ENCODE measurements at places on chromosomes 5 and 9. TPM values are rescaled to one million over a fixed set of nuclear protein-coding genes. Genes with fewer than 3 reads are reported as not detected.

DNA sequence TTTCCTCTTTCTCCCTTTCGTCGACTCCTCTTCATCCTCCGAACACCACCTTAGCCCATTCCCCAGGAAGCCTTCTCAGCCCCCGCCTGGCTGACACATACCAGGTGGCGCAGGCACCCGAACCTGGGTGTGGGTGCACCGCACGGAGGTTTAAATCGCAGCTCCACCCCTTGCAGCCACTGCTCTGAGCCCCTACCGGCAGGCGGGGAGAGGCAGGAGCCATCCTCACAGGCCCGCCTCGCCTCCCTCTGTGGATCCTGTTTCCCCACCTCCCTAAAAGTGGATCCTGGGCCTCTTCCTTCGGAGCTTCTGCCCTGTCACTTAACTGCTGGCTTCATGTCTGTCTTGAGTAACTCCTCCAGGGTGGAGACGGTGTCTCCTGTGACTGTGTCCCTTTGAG is 110.7 kb downstream of the OLFM1 start:
- DNase-seq, result no peak

Gene DRD1
- not detected for total RNA-seq

Gene PCDHB15
- total RNA-seq, result 0.07 TPM

Gene SELENOP
- total RNA-seq, result 2.1 TPM

GRCh38 chr9:95974389-95974788 is 98.9 kb downstream of the ERCC6L2 start:
- no peak for DNase-seq

Gene FOXI1
- not detected for total RNA-seq

DNA sequence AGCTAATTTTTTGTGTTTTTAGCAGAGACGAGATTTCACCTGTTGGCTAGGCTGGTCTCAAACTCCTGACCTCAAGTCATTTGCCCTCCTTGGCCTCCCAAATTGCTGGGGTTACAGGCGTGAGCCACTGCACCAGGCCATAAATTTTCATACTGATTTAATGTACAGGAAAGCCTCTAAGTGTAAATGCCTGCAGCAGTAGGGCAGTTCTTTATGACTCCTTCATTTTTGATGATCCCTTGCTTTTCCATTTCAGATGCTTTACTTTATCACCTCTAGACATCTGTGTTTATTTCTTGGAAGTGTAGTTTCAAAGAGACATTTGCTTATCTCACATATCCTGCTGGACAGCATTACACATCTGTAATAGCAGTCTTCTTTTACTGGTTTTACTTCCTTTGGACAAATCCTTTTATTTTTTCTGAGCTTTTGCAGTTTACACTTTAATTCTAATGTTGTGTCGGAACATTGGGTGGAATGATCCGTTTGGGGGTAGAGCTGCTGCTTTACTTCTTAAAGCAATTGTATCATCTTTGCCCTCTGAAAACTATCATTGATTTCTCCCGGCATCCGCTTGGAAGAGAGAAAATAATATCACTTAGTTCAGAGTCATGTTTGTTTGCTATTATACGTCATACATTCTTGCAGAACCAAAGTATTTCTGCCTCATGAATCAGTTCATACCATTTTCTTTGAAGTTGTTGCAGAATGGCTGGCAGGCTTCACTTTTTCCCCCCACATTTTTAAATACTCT is 36.0 kb downstream of the SCGB3A1 start:
- DNase-seq, result no peak

Gene EPB41L4A
- total RNA-seq, result 17.2 TPM

Gene NREP
- total RNA-seq, result 58.6 TPM

DNA sequence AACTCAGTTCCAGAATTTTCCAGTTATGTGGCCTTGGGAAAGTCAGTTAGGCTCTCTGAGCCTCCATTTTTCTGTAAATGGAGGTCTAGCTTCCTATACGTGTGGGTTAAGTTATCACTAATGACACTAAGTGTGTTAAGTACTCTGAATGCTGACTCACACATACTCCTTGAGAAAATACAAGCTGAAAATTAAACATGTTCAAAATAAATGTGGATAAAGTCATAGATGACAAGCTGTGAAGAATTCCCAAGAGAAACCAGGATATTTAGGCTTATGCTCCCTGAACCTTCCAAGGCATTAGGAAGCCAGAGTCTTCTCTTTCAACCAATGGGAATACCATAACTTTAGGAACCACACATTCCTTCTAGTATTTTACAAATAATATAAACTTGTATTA is 58.1 kb downstream of the ABCA1 start:
- no peak for DNase-seq

GRCh38 chr5:153096381-153096780 is 394.1 kb upstream of the GRIA1 start:
- no peak for DNase-seq

Gene CATSPER3
- total RNA-seq, result 0.29 TPM

DNA sequence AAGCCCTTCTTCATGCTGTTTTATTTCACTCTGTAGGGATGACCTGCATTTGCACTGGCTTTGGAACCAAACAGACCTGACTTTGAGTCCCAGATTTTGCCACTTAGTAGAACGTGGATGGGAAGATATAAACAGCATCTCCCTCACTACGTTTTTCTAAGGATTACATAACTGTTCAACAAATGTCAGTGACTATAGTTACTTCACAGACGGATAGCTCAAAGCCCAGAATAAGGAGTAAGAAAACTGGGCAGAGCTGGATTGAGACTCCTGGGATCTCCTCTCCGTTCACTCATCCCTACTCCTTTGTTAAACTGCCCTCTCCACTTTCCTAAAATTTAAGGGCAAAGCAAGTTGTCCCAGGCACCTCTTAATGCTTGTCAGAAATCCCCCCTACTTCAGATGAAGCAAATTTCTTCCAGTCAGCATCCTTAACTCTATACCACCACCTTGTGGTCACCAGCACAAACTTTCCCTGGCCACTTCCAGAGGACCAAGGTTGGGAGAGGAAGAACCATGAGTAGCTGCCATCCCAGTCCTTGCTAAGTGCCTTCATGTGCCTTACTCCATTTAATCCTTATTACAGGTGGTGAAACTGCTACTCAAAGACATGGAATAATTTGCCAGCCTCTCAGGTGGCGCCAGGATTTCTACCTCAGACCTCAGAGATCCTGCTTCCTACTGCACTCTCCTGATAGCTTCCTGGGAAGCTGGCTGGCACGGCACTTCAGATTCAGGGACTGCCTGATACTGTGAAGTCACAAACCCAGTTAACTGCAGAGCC is 38.4 kb downstream of the EGR1 start:
- no peak for DNase-seq

DNA sequence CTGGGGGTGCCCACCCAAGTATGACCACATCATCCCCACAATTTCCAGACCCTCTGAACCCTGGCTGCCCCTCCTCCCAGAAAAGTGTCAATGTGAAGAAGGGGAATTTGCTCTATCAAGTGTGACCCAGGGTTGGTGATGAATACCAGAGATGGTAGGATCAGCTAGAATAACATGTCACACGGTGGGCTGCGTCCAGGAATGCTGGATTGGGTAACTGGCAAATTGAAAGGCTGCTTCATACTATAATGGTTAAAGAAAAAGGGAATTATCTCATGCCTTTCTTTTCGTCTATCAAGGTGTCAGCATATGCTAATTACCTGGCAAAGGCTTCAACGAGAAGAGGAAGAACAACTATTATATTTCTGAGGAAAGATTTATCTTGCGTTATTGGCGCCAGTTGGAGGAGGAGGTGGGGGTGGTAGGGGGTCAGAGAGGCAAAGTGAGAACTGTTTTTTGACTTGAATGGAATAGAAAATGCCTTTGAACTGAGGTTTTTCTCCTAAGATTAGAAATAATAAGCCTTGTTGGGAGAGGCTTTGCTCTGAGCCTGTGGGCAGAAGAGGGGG is 27.8 kb upstream of the ARAP3 start:
- DNase-seq, result no peak

DNA sequence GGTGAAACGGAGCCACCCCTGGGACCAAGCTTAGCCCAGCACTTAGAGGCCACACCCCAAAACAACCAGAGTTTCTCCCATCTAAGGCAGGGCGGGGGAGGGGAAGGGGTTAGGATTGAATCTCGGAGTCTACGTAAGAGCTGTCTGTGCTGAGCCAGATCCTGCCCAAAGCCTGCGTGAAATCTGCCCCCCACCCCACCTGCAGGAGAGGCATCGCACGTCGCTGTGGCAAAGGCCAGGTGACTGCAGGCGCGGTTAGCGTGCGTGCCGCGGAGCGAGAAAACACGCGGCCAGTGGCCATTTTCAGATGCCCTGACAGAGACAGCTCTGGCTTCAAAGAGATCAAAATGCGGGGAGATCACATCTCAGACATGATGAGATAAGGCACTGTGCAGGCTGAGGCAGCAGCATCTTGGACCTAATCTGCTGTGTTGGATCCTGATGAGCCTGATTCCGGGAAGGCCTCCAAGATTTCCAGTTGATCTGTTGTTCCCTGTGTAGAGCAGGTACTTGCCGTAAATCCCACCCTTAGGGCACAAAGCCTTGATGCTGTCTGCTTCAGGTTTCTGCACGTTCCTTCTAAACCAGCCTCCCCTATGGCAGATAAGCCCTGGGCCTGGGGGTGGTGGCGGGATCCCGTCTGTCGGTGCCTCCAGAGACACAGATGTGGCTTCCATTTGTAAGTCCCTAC is 2.5 kb upstream of the QSOX2 start:
- no peak for DNase-seq

Gene TRIM52
- 3.5 TPM for total RNA-seq

DNA sequence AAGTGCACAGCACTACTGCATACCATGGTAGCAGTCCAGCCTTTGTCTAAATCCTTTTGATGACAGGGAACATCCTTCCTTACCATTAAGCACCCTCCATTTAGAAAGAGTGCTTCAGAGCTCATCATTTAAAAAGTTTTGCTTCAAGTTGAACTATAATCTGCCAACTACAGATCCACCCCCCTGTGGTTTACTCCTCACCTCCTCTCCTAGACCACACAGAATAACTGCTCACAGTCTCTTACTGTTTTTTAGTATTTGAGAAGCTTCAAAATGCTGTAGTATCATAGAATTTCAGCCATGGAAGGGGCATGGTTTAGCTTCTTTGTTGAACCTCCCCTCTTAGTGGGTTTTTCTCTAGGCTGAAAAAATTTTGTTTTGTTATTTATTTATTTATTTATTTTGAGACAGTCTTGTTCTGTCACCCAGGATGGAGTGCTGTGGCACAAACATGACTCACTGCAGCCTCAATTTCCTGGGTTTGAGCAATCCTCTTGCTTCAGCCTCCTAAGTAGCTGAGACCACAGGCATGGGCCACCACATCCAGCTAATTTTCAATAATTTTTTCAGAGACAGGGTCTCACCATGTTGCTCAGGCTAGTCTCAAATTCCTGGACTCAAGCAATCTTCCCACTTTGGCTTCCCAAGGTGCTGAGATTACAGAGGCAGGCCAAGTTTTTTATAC is 384.3 kb upstream of the RFX3 start:
- DNase-seq, result no peak

Gene FBP2
- total RNA-seq, result not detected

Gene PCDHA1
- not detected for total RNA-seq

DNA sequence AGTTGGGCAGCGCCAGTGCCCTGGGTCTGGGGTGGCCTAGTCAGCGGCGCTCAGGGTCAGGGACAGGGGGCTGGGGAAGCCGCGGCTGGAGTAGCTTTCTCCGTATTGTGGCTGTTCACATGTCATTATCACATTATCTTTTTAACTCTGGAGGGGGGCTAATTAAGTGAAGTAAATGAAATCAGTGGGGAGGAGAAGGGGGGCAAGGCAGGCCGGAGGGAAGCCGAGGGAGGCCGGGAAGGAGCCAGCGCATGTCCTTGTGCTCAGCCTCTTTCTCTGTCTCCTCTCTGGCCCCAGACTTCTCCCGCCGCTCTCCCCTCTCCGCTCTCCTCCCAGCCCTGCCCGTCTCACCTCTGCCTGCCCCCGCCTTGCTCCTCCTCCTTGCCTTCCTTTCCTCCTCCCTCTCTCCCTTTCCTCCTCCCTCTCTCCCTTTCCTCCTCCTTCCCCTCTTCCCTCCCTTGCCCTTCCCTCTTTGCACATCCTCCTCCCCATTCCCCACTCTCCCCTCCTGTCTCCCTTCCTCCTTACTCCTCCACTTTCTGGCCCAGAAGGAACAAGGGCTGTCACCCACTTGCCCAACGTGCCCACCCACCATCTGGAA is 38.7 kb downstream of the ASS1 start:
- no peak for DNase-seq

Gene GPR21
- total RNA-seq, result not detected

DNA sequence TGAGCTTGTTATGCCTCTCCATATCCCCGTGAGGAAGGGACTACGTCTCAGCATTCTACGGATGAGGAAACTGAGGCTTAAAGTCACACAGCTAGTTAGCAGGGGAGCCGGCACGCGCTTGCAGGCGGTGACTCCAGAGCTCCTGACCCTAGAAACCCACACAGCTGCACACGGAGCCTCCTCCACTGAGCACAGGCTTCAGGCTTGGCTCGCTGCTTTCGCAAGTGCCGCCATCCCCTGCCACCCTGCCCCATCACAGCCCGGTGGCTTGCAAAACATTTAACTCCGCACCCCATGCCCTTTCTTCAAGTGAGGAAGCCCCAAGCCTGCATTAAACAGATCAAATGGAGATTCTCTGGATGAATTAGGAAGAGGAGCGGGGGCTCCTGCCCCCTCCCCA is 138.3 kb downstream of the HSD17B3 start:
- DNase-seq, result no peak

DNA sequence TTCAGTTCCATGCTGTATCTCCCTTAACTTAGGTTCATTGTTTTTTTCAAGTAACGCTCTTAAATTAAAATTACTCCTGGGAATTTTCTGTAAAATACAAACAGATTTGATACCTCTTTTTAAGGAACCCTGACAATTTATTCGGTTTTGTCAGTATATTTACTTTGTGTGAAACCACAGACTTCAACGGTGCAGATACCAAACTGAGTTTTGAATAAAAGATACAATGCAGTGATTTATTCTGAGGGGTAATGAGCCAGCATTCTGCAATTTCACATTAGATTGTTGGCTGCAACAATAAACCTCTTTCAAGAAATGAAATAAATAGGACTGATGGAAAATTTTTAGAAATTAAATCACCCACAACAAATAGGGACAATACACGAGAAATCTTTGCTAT is 308.6 kb upstream of the EDIL3 start:
- DNase-seq, result no peak

Gene SPAG8
- 0.12 TPM for total RNA-seq

- DNase-seq, result no peak
Measured at GRCh38 chr5:94613583-94613982, 4.8 kb downstream of the KIAA0825 start.

- no peak for DNase-seq
Measured at GRCh38 chr5:143064676-143065075, 294.5 kb downstream of the ARHGAP26 start.

- no peak for DNase-seq
Measured at GRCh38 chr9:32161720-32162119, 222.7 kb upstream of the ACO1 start.

DNA sequence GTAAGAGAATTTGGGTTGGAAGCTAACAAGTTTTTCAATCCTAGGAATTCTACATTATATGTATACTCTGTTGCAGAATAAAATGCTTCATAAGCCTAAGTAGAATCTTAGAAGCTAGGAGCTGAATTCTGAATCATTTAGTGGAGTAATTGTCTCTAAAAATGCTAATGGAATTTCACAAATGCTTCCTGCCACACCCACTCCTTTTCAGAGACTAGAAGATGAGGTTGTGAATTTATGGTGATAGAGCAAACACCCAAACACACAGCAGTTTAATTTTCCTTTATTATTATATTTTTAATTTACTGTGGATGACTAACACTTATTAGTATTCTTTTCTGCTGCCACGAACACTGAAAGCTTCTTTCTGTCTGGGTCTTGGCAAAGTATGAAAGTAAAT is 208.0 kb upstream of the PDE4D start:
- no peak for DNase-seq
